ENCODE measurements at places on chromosomes 12 and 14.

- no peak overlapping the region for H3K27ac ChIP-seq
- ATAC-seq = no peak
- H3K4me1 ChIP-seq = no peaks in the 10 kb centered on the region
- H3K36me3 ChIP-seq = peaks cover 34% of the 10 kb centered on the region
- H3K4me3 ChIP-seq = no peak overlapping the region
- no peaks in the 10 kb centered on the region for H3K27me3 ChIP-seq
Measured at GRCh38 chr12:116943419-116944372, 32.9 kb downstream of the FBXW8 start.

- H3K27me3 ChIP-seq = no peaks in the 10 kb centered on the region
- peak overlapping the region; percentile 88 for H3K4me3 ChIP-seq
- H3K4me1 ChIP-seq = peaks cover 15% of the 10 kb centered on the region
- peak; percentile 5 for ATAC-seq
- peak overlapping the region; percentile 98 for H3K27ac ChIP-seq
Measured at GRCh38 chr12:6534945-6535696, 804 bp downstream of the GAPDH start.

DNA sequence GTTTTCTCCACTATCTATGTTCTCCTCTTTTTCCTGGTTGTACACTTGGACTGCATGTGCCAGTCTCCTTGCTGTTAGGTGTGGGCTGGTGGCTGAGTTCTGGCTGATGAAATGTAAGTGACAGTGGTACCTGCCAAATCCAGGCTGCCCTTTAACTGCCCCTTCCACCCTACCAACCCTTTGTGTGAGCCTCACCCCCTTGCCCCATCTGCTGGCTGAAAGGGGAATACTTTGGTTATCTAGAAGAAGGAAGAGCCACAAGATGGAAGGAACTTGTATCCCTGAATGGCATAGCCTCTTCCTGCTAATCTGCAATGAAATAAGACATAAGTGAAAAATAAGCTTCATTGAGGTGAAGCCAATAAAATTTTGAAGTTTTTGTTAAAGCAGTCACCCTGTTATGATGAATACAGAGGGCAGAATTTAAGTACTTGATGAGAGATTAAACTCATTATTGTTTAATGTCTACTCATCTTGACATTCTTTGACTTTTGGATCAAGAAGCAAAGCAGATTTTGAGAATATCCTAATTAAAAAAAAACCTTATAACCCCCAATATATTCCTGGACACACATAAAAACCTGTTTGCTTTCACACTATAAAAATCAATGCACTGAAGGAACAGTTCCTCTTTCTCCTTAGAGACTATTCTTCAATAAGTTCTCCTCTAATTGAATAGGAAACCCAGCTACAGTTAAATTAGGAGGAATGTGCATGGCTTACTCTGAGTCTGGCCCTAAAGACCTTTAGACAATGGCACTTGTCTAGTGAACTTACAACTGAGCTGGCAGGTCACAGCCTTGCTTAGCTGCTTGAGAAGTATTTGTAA is 262.6 kb upstream of the BTG1 start:
- peak overlapping the region; percentile 1 for H3K4me3 ChIP-seq
- H3K27me3 ChIP-seq = no peaks in the 10 kb centered on the region
- H3K36me3 ChIP-seq = peaks cover 6% of the 10 kb centered on the region
- peak overlapping the region; percentile 26 for H3K27ac ChIP-seq

DNA sequence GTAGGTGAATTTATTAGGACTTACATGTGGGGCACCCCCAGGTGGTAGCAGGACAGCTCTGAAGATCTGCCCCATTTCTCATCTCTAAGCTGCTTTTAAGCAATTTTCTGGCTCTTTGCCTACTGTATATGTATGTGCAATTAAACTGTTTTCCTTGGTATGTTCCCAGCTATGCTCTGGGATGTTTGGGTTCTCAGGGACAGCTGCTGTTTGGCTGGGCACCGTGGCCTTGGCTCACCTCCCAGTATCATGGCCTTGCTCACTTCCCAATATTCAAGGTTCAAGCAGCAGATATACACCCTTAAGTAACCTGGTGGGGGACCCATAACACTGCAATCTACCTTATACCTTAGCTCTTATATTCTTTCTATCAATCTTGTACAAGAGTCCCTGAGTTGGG is 53.7 kb upstream of the KITLG start:
- no peak overlapping the region for H3K27ac ChIP-seq
- H3K4me1 ChIP-seq = no peaks in the 10 kb centered on the region
- ATAC-seq = no peak
- no peak overlapping the region for H3K4me3 ChIP-seq
- H3K36me3 ChIP-seq = no peaks in the 10 kb centered on the region

GRCh38 chr14:89420502-89420901 is 3.5 kb upstream of the FOXN3 start:
- ATAC-seq = no peak
- no peaks in the 10 kb centered on the region for H3K27me3 ChIP-seq
- H3K36me3 ChIP-seq = peaks cover 8% of the 10 kb centered on the region
- H3K27ac ChIP-seq = peak overlapping the region; percentile 4

- no peaks in the 10 kb centered on the region for H3K4me1 ChIP-seq
- H3K27ac ChIP-seq = no peak overlapping the region
- ATAC-seq = no peak
- H3K4me3 ChIP-seq = no peak overlapping the region
Measured at GRCh38 chr12:51421266-51421884, 3.3 kb upstream of the SLC4A8 start.

GRCh38 chr12:67661311-67662021 is 12.9 kb downstream of the DYRK2 start:
- ATAC-seq = peak; percentile 43
- no peak overlapping the region for H3K27ac ChIP-seq
- H3K4me3 ChIP-seq = no peak overlapping the region
- H3K27me3 ChIP-seq = no peaks in the 10 kb centered on the region

GRCh38 chr14:102493096-102493495 is 16.5 kb downstream of the ANKRD9 start:
- no peak overlapping the region for H3K27ac ChIP-seq
- no peaks in the 10 kb centered on the region for H3K36me3 ChIP-seq
- no peak overlapping the region for H3K4me3 ChIP-seq
- no peaks in the 10 kb centered on the region for H3K27me3 ChIP-seq
- H3K4me1 ChIP-seq = no peaks in the 10 kb centered on the region
